ENCODE measurements at places on chromosomes 11 and 22. TPM values are rescaled to one million over a fixed set of nuclear protein-coding genes. Genes with fewer than 3 reads are reported as not detected.

DNA sequence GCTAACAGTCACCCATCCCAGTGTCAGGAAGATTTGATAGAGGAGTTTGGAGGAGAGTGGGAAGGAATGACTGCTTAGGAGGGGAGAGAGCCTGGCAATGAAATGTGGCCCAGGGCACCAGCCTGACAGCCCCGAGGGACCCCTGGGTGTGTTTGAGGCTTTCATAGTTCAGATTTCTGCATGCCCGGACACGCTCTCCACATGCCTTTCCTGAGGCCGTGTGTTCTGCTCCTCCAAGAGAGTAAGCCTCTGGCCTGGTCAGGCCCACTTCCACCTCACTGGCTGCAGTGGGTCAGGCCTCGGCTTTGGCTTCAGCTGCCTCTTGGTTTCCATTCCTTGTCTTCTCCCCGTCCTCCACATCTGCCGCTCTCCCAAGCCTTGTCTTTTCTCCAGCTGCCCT lies 78.4 kb downstream of the C22orf31 start:
- no peak for DNase-seq

Gene JRKL
- total RNA-seq = 8.8 TPM

Gene MAPK8IP2
- 1.0 TPM for total RNA-seq

DNA sequence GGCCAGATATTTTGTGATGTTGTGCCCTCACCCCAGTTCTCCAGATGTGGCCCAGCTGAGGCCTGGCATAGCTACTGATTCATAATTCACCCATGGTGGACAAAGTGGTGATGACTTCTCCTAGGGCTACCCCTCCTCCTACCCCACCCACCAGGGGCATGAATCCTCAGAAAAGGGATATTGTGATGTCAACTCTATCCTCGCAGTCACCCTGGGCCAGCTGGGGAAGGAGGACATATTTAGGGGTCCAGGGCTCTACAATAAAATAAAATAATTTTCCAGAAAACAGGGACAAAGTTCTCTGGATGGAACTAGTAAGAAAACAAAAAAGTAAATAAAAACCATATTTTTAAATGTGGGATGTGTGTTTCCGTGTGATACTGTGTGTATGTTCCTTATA lies at the start of gene UBQLNL:
Gene UBQLNL, minus strand, starts transcription at position 101 of the 400 bp plus-strand sequence. CDS start 258 bp downstream, outside the sequence.
- no peak for DNase-seq

Gene RAC2
- 24.0 TPM for total RNA-seq

GRCh38 chr11:2186669-2187279 lies 15.2 kb upstream of the TH start:
- no peak for DNase-seq

DNA sequence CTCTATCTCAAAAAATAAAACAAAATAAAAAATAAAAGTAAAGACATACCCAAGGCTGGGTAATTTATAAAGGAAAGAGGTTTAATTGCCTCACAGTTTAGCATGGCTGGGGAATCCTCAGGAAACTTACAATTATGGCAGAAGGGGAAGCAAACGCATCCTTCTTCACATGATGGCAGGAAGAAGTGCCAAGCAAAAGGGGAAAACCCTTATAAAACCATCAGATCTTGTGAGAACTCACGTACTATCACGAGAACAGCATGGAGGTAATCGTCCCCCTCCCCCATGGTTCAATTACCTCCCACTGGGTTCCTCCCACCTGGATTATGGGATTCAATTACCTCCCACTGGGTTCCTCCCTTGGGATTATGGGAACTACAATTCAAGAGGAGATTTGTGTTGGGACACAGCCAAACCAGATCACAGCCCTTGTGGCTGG lies 8.3 kb upstream of the SSTR3 start:
- no peak for DNase-seq

Gene ARL2
- total RNA-seq = 164 TPM

- DNase-seq = no peak
These were observed 26.6 kb downstream of the SC5D start for GRCh38 chr11:121318848-121319834.

- no peak for DNase-seq
These were observed at the start of gene PGR for GRCh38 chr11:101129203-101129943. PGR (minus strand) TSS chr11:101129813; CDS start chr11:101129070, 743 bp downstream.

GRCh38 chr11:3950996-3951660 lies 95.7 kb downstream of the STIM1 start:
- no peak for DNase-seq

Gene NEFH
- 5.2 TPM for total RNA-seq

- DNase-seq = no peak
These were observed 24.6 kb upstream of the OOSP4B start for GRCh38 chr11:59992425-59992824.

GRCh38 chr22:32791056-32791455 lies 10.4 kb upstream of the TIMP3 start:
- DNase-seq = no peak

Gene XNDC1N
- total RNA-seq = 2.2 TPM

GRCh38 chr22:25564320-25564978 lies at the start of gene GRK3:
GRK3 (plus strand) TSS chr22:25564675; CDS start chr22:25565041, 366 bp downstream.
- DNase-seq = no peak

Gene KRTAP5-7
- not detected for total RNA-seq

GRCh38 chr22:17777717-17778044 lies 3.4 kb upstream of the BID start:
- no peak for DNase-seq

Gene SPON1
- total RNA-seq = 3.2 TPM

GRCh38 chr11:41284354-41284753 lies 175.1 kb downstream of the LRRC4C start:
- DNase-seq = no peak

GRCh38 chr11:78403781-78404180 lies 13.8 kb downstream of the GAB2 start:
- no peak for DNase-seq

Gene GRM5
- 0.17 TPM for total RNA-seq

- no peak for DNase-seq
These were observed 110.3 kb upstream of the PITPNB start for GRCh38 chr22:28029201-28029948.

GRCh38 chr11:12017243-12017678 lies 8.8 kb upstream of the DKK3 start:
- no peak for DNase-seq

DNA sequence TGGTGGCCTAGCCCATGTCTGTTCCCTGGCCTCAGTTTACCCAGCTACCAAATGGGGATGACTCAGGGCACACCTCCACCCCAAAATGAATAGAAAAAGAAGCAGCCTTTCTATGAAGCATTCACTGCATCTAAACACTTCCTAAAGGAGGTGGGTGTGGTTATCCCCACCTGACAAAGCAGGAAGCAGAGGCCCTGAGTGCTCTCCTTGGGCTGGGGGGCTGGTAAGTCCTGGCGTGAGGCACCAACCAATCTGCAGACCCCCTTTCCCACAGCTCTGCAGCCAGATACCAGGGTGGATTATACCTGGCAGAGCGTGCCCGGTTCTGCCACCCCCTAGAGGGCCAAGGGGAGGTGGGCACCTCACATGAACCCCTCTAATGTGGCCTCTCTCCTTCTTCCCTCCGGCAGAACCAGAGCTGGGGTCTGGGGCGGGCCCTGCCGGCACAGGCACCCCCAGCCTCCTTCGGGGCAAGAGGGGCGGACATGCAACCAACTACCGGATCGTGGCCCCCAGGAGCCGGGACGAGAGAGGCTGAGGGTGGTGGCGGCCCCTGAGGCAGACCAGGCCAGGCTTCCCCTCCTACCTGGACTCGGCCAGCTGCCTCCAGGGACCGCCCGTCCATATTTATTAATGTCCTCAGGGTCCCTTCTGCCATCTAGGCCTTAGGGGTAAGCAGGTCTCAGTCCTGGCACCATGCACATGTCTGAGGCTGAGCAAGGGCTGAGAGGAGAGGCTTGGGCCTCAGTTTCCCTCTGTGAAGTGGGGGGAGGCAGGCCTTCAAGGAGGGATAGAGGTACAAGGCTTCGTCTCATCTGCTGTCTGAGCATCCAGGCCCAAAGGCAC lies 9.2 kb downstream of the RHBDD3 start:
- DNase-seq = no peak

GRCh38 chr11:6417907-6418556 lies 862 bp downstream of the APBB1 start:
- DNase-seq = no peak

- peak; percentile 16 for DNase-seq
These were observed 46.2 kb downstream of the FAM83F start for GRCh38 chr22:40040927-40041326.

DNA sequence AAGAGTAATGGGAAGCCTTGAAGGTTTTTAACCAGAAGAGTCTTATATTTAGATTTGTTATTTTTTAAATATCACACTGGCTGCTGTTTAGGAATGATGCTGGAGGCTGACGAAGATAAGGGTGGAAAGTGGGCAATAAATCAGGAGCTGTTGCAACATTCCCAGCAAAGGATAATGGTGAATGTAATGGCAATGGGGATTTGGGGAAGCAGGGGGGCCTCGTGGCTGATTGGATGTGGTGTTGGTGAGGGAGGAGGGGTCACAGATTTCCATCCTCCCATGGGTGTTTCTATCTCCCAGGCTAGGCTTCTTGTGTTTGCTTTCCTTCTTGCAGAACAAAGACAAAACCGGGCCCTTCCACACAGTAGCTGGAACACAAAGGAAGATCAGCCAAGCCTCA lies 80.8 kb downstream of the PIWIL4 start:
- DNase-seq = no peak

DNA sequence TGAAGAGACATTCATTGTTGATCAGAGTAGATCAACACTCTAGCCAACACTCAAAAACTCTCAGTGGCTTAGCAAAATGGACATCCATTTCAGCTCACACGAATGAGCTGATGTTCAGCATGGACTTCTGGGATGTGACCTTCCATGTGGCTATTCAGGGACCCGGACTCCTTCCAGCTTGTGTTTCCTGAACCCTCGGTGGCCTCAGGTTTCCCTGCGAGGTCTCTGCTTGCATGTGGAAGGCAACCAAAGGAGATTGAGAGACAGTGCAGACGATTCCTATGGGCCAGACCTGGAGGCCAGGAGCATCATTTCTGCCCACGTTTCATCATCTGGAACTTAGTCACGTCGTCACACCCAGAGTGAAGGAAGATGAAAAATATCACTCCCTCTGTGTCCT lies 1137.4 kb downstream of the TBC1D22A start:
- no peak for DNase-seq

Gene MMP26
- total RNA-seq = not detected

Gene ME3
- 43.1 TPM for total RNA-seq

Gene KCTD14
- 6.2 TPM for total RNA-seq

GRCh38 chr22:50141462-50141861 lies 29.1 kb upstream of the PANX2 start:
- no peak for DNase-seq

DNA sequence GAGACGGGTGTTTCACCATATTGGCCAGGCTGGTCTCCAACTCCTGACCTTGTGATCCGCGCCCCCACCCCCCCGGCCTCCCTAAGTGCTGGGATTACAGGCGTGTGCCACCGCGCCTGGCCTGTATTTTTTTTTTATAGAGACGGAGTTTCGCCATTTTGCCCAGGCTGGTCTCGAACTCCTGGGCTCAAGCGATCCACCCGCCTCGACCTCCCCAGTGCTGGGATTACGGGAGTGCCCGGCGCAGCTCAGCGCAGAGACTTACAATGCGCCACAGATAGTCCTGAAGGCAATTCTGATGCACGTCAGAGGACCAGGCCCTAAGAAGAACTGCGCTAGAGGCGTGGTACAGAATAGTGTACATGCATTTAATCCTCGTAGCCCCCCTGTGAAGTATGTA lies 587 bp upstream of the VPS51 start:
- DNase-seq = no peak

- no peak for DNase-seq
These were observed 25.0 kb upstream of the SUSD2 start for GRCh38 chr22:24156141-24156912.

GRCh38 chr11:5663511-5663910 lies 21.4 kb downstream of the TRIM5 start:
- DNase-seq = no peak

GRCh38 chr11:2436521-2437031 lies 7.7 kb downstream of the TRPM5 start:
- DNase-seq = no peak

Gene APOA4
- total RNA-seq = not detected

DNA sequence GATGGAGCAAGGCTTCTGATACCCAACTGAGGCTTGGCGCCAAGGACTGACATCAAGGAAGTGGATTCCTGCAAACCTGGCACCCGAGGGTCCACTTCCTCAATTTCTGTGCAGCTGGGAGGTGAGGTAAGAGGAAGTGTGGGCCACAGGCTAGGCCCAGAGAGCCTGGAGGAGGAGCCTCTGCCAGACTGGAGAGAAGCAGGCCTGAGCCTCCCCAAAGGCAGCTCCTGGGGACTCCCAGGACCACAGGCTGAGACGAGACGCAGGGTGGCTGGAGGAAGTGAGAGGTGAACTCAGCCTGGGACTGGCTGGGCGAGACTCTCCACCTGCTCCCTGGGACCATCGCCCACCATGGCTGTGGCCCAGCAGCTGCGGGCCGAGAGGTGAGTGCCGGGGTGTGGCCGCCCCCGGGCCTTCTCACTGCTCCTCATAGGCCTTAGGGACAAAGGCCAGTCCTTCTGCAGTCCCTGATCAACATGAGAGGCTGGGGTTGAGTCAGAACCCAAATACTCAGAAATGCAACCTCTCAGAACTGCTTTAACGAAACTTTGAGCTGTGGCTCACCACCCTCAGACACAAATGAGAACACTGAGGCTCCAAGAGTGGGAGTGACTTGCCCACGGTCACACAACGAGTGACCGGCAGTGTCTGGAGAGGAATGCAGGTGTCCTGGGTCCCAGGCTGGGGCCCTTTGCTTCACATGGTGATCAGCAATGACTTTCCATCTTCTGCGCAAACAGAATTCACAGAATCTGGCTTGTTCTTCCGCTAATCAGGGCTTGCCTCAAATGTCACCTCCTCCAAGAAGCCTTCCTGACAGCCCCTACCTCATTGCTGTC lies at the start of gene NCF4:
Gene NCF4, plus strand, starts transcription at position 186 of the 839 bp plus-strand sequence. Its CDS starts 166 bp downstream, at position 352.
- no peak for DNase-seq

DNA sequence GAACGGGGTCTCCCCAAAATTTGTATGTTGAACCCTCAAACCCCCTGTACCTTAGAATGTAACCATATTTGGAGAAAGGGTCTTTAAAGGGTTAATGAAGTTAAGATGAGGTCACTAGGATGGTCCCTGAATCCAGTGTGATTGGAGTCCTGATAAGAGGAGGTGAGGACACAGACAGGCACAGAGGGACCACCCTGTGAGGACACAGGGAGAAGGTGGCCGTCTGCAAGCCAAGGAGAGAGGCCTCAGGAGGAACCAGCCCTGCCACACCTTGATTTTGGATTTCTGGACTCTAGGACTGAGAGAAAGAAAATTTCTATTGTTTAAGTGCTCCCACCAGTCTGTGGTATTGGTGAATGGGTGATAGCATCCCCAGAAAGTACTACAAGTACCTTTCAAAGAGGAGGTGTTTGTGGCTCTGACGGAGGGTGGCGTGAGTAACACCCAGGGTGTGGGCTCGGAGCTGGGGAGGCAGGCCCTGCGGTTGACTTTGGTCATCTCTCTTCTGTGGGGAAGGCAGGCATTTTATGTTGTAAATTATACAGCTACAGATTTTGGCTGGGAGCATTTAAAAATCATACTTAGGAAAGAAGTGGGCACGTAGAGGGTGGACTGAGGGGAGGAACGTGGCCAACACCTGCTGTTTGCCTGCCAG lies 13.8 kb downstream of the MRGPRF start:
- DNase-seq = no peak

GRCh38 chr22:40414838-40415505 lies 44.6 kb downstream of the SGSM3 start:
- DNase-seq = no peak

All from kidney epithelial cell (primary cell).